GM04503 (cell line): ENCODE measurements at places on chromosomes 1 and 21.

GRCh38 chr1:182046763-182047162 is 14.7 kb downstream of the ZNF648 start:
- DNase-seq, result no peak

DNA sequence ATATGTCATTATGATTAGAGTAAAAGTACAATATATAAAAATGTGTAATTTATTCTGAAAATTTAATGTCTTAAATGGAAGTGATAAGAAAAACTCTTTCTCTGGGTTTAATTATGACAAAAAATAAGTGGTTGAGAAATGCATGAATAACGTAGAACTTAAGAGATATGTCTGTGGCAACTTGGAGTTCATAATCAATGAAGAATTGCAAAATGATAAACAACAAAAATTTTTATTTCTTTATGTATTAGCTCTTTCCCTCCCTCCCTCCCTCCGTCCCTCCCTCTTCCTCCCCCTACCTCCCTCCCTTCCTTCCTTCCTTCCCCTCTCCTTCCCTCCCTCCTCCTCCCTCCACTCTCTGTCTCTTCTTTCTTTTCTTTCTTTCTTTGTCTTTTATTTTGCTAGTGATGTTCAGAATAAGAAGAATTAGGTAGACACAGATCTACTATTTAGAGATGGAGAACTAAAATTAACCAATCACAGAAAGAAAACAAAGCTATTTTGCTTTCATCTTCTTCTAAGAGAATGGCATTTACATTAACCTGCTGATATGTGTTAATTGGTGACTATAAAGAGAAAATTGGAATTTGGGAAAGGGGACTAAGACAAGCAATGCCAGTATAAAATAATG is 96.3 kb upstream of the PDC start:
- no peak for DNase-seq

DNA sequence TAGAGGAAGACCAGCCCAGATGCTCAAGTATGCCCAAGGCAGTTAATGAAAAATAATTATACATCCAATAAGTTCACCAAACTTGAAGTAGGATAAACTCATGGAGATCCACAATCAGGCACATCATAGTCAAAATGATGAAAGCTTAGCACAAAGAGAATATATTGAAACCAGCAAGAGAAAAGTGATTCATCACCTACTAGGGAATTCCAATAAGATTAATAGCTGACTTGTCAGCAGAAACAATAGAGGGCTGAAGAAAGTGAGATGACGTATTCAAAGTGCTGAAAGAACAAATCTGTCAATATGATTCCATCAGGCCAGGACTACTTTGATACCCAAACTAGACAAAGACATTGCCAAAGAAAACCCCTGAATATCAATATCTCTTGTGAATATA is 251.7 kb upstream of the BEND5 start:
- no peak for DNase-seq

DNA sequence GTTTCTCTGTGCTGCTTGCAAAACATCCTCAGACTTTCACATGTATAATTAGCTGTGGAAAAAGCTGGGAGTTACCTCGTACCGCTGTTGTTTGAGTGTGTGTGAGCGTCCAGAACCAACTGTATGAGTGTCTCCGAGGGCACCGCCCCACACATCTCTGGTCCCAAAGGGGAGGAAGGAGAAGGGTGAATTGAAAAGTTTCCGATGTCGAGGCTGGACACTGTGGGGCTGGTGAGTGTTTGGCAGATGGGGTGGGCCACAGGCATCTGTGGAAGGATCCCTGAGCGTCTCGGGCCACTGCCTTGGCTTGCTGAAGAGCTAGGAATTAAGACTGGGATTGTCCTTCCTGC is 1.2 kb downstream of the ATP2B4 start:
- DNase-seq, result no peak

- DNase-seq, result peak; percentile 51
These were observed 55.9 kb downstream of the MRPS6 start for GRCh38 chr21:34129039-34129891.

DNA sequence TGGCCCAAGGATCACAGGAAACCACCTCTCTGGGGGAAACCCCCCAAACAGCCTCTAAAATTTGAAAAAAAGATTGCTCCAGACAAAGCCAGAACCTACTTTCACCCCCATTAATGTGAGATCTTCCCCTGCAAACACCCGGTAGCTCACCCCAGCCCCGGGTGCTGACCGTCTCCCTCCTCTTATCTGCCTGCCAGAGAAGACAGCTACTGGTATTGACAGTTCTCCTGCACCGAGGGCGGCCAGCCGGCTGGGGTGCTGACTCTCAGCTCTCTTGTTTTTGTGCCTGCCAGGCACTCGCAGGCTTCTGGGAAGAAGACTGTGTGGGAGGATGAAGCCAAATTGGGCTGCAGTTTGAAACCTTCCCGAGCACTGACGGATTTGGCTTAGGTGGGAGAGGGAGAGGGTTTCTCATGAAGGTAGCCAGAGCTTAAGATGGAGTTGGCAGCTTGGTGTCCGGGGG is 48.2 kb downstream of the RASSF5 start:
- DNase-seq, result no peak

GRCh38 chr1:213273546-213273945 is 222.5 kb downstream of the RPS6KC1 start:
- peak; percentile 80 for DNase-seq

DNA sequence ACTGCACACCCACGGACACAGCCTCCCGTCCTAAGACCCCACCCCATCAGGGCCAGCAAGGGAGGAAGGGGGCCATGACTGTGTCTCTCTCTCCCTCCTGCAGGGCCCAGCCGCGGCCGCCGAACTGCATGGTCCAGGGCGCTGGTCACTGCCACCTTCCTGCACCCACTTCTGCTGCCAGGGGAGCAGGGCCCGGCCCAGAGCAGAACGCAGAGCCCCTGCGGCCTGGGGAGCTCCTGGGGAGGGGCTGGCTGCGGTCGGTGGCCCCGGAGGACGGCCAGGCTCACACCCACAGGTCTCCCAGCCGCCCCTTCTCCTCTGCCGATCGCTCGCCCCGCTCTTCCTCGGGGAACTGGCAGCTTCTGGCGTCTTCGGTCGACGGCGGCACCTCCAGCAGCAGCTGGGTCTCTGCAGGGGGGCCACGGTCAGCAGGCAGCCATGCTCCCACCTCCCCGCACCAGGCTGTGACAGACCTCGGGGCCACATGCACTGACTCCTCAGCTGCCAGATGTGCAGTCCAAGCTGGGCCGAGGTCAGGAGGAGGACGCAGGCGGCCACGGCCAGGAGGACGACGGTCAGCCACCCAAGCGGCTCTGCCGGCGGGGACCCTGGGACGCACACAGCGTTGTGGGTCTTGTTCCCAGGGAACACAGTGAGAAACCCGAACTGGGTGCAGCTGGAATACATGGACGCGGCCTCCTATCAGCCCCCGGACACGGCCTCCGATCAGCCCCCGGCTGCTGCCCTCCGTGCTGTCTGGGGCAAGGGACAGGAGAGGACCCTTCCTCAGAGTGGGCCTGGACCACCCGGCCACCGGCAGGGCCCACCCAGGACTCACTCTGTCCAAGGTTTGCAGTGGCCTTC is 2.6 kb downstream of the TNFRSF18 start:
- DNase-seq, result no peak
